Thoracic aorta (tissue), 2 donors: ENCODE measurements at places on chromosomes 12 and 14. TPM values are rescaled to one million over a fixed set of nuclear protein-coding genes. Genes with fewer than 3 reads are reported as not detected.
A peak's percentile ranks its signal among the peaks of the same experiment; 100 is the strongest.

Gene RNASE7
- total RNA-seq, result 0.27 TPM

DNA sequence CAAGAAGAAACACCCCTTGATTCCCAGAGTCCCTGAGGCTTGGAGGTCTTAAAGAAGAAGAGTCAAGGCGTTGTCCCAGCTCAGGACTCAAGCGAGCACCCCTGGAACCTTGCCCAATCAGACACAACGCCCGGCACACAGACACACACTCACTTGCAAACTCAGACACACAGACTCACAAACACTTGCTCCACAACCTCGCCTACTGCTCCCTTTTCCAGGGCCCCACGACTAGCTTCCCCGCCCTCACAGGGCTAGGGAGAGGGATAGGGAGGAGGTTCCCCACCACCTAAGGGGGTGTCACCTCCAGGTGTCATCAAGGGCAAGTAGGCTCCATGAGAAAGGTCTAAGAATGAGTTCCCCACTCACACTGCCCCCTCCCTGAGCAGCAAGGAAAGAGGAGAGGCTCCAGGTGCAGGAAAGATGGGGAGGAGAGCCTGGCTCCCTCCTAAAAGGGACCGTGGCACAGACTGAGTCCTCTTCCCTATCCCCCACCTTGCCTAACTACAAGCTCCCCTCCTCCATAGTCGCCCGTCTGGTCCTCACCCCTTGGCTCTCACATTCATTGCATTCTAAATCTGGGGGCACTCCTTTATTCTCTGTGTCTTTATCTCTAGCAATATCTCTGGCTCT is 717 bp downstream of the WNT10B start:
- H3K27me3 ChIP-seq, result peaks cover 14% of the 10 kb centered on the region
- peak overlapping the region; percentile 59 for H3K4me3 ChIP-seq
- DNase-seq, result no peak
- no peak overlapping the region for H3K27ac ChIP-seq

DNA sequence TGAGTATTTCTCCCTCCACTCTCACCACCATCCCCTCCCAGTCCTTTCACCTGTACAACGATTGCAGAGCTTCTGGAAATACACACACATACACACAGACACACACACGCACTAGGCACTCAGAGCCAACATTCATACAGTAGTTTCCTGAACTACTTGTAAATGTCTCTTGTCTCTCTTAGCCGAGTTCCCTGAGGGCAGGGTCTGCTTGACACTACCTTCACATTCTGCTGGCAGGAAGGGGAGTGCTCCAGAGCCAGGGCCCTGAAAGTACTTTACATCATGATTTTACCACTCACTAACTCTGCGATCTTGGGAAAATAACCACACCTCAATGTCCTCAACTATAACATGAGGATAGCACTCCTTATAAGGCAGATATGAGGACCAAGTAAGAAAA is 82.7 kb downstream of the GAS2L3 start:
- H3K4me3 ChIP-seq, result no peak overlapping the region
- no peaks in the 10 kb centered on the region for H3K4me1 ChIP-seq
- no peaks in the 10 kb centered on the region for H3K27me3 ChIP-seq
- DNase-seq, result no peak

Gene NRL
- 6.1 TPM for total RNA-seq

DNA sequence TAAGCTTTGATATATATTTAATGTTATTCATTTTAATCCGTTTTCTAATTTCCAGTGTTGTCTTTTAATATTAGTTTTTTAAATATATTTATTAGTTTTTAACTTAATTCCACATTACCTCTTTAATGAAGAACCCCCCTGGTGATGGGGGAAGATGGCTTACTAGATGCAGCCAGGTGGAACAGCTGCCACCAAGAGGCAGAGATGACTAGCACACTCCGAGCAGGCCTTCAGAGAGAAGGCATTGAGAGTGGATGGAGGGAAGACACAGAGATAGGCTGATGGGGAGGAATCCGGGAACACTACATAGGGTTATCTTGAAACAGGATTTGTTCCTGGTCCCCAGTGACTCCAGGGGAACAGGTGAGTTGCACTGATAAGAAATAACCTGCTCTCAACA is 771.6 kb downstream of the LRFN5 start:
- H3K36me3 ChIP-seq, result no peaks in the 10 kb centered on the region
- DNase-seq, result no peak
- no peaks in the 10 kb centered on the region for H3K27me3 ChIP-seq
- H3K27ac ChIP-seq, result no peak overlapping the region
- H3K4me3 ChIP-seq, result no peak overlapping the region
- no peaks in the 10 kb centered on the region for H3K4me1 ChIP-seq

Gene FBLN5
- total RNA-seq, result 1,103 TPM

Gene PITPNM2
- 14.3 TPM for total RNA-seq

Gene ADAMTS20
- not detected for total RNA-seq

DNA sequence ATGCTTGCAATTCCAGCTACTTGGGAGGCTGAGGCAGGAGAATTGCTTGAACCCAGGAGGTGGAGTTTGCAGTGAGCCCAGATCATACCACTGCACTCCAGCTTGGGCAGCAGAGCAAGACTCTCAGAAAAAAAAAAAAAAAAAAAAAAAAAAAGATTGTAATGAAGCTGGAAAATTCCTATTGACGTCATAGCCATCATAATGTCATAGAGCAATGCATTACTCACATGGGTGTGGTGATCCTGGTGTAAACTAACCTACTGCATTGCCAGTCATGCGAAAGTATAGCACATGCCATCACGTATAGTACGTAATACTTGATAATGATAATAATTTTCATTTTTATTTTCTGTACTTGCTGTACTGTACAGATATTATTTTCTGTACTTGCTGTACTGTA is 42.7 kb upstream of the NID2 start:
- DNase-seq, result no peak
- no peak overlapping the region for H3K4me3 ChIP-seq
- no peak overlapping the region for H3K27ac ChIP-seq
- no peaks in the 10 kb centered on the region for H3K36me3 ChIP-seq
- no peaks in the 10 kb centered on the region for H3K4me1 ChIP-seq

Gene MEG3
- total RNA-seq, result 127 TPM

- H3K36me3 ChIP-seq, result no peaks in the 10 kb centered on the region
- DNase-seq, result no peak
- no peaks in the 10 kb centered on the region for H3K27me3 ChIP-seq
- peak overlapping the region; percentile 69 for H3K27ac ChIP-seq
These were observed 1.0 kb upstream of the CAMKK2 start for GRCh38 chr12:121297435-121297991.

DNA sequence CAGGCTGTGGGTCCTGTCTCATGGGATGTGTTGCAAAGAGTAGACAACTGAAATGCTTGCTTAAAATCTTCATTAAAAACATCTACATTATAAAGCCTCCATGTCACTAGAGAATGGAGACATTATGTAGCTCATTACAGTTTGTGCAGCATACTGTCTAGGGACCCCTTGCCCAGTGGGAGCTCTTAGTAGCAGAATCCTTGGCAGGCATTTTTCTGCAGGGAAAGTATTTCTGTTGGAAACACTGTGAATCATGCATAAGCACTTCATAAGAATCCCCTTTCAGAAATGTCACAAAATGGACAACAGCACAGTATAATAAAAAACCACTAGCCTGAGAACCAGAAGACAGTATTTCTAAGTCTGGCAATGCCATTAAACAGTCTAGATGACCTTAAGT is 174.3 kb downstream of the MGAT4C start:
- H3K4me3 ChIP-seq, result no peak overlapping the region
- no peaks in the 10 kb centered on the region for H3K4me1 ChIP-seq
- no peak for DNase-seq

GRCh38 chr12:80936353-80936641 is 1.4 kb downstream of the LIN7A start:
- H3K27me3 ChIP-seq, result no peaks in the 10 kb centered on the region
- peaks cover 6% of the 10 kb centered on the region for H3K4me1 ChIP-seq
- peak overlapping the region; percentile 79 for H3K4me3 ChIP-seq
- no peak overlapping the region for H3K27ac ChIP-seq
- no peak for DNase-seq

Gene KLHL33
- 0.14 TPM for total RNA-seq

Gene GSKIP
- total RNA-seq, result 13.9 TPM

Gene MANSC4
- total RNA-seq, result not detected

GRCh38 chr14:60508363-60508706 is 611 bp upstream of the SIX6 start:
- no peaks in the 10 kb centered on the region for H3K36me3 ChIP-seq
- DNase-seq, result no peak
- H3K27ac ChIP-seq, result no peak overlapping the region
- no peak overlapping the region for H3K4me3 ChIP-seq
- peaks cover 29% of the 10 kb centered on the region for H3K27me3 ChIP-seq
- H3K4me1 ChIP-seq, result peaks cover 3% of the 10 kb centered on the region

Gene ERP27
- 2.4 TPM for total RNA-seq

DNA sequence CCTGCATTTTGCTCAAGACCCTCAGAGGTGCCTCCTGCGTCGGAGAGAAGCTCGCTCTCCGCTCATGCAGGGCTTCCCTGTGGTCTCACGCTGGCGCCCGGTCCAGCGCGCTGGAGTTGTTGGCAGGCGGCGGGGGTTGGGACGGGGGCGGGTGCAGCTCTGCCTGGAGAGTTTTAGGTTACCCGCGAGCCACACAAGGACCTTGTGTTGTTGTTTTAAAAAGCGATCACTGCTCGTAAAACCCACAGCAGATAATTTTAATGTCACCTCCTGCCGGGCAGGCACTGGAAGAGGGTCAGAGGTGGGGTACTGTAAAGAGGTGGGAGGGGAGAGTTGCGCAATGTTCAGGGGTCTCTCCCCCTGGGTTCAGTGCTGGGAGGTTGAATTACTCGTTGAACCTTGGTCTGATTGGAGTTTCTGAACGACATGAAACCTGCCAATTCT is 850 bp downstream of the SMOC1 start:
- H3K4me1 ChIP-seq, result no peaks in the 10 kb centered on the region
- no peaks in the 10 kb centered on the region for H3K36me3 ChIP-seq
- no peak for DNase-seq
- H3K27ac ChIP-seq, result no peak overlapping the region
- no peaks in the 10 kb centered on the region for H3K27me3 ChIP-seq
- peak overlapping the region; percentile 58 for H3K4me3 ChIP-seq

Gene DHRS4L2
- 5.5 TPM for total RNA-seq

GRCh38 chr12:8821591-8821990 is 830 bp upstream of the A2ML1 start:
- no peak for DNase-seq

DNA sequence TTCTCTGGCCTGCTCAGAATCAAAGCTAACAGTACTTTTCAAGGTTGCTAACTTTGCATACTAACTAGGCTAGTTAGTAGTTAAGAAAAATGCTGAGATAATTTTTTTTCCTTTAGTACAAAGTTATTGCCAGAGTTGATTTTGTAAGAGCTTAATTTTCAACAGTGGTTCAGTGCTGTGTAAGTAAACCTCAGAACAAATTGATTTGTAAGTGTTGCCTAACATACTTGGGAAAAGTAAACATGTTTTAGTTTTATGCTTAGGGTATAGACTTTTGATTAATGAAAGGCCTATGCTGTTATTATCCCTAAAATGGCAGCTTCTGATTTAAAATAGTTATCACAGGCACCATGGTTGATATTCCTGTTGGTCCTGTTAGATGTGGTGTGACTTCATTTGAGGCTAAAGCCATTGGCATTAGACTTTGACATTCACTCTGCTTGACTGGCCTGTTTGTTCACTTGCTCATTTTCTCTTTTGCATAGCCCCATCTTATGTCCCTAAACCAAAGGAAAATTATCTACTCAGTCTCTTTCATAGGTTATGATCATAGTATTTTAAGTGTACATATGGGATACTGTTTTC is 5.2 kb downstream of the CMAS start:
- no peaks in the 10 kb centered on the region for H3K36me3 ChIP-seq
- H3K4me1 ChIP-seq, result peaks cover 31% of the 10 kb centered on the region
- H3K4me3 ChIP-seq, result no peak overlapping the region
- DNase-seq, result no peak
- H3K27me3 ChIP-seq, result no peaks in the 10 kb centered on the region
- H3K27ac ChIP-seq, result no peak overlapping the region

DNA sequence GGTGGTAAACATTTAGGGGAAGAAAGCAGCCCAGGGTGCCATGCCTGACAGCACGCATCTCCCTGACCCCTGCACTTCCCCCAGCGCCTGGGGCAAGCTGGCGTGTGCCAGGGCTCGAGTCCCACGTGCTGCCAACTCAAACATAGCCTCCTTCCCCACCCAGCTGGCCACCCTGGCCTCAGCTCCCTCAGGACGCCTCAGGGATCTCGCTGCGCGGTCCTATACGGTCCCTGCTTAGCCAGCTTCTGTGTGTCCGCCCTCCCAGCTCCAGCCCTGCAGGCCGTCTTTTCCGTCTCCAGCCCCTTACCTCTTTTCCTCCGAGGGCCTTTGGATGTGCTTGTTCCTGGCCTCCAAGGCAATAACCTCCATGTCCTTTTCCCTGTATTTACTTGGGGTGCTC is 71.0 kb downstream of the TESC start:
- H3K4me3 ChIP-seq, result no peak overlapping the region
- no peak for DNase-seq
- peaks cover 42% of the 10 kb centered on the region for H3K36me3 ChIP-seq
- H3K27me3 ChIP-seq, result no peaks in the 10 kb centered on the region

Gene KCNC2
- not detected for total RNA-seq

DNA sequence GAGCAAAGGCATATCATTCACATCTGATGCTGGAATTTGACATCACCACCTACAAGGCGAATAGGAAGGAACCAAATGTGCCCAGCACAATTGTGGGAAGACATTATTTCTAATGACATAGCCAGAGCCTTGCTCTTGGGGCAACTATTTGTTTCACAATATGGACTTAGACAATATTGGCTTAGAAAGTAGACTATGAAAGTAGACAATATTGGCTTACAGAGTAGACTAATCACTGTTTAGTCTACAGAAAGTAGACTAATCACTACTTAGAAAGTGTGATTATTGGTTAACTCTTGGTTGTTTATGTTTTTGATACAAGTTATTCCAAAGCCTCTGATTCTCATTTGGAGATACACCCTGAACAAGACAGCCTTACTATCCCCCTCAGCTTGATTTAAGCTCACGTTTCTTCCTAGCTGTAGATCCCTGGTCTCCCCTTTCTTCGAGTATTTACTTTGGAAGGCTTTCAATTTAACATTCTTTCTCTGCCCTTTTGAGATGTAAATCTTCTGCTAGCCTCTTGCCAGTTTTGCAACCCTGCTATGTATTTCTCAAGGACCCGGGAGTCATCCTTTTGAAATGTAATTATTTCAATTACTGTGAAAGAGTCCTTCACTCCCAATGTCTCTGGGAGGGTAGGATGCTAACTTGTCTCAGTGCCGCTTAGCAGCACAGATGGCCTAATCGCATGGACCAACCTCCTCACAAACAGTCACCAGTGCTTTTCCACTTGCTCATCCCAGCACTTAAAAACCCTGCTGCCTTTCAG is 843.2 kb downstream of the GALC start:
- no peak overlapping the region for H3K4me3 ChIP-seq
- no peaks in the 10 kb centered on the region for H3K4me1 ChIP-seq
- no peak for DNase-seq
- H3K27me3 ChIP-seq, result no peaks in the 10 kb centered on the region

Gene ZNF385A
- 19.0 TPM for total RNA-seq

Gene TTC7B
- total RNA-seq, result 56.3 TPM

DNA sequence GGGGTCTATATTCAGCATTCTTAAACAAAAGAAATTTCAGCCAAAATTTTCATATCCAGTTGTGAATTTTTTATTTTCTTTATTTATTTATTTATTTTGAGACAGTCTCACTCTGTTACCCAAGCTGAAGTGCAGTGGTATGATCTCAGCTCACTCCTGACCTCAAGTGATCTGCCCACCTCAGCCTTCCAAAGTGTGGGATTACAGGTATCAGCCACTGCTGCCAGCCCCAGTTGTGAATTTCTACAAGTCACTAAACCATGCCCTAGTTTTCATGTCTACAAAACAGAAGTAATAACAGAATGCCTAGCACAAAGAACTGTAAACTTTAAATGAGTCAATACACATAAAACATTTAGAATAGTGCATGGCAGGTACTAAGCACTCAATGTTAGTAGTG is 254.2 kb downstream of the C12orf50 start:
- H3K27me3 ChIP-seq, result no peaks in the 10 kb centered on the region
- no peaks in the 10 kb centered on the region for H3K36me3 ChIP-seq
- H3K4me1 ChIP-seq, result no peaks in the 10 kb centered on the region
- no peak overlapping the region for H3K4me3 ChIP-seq
- no peak for DNase-seq
